ENCODE measurements at places on chromosomes 5 and 9.

DNA sequence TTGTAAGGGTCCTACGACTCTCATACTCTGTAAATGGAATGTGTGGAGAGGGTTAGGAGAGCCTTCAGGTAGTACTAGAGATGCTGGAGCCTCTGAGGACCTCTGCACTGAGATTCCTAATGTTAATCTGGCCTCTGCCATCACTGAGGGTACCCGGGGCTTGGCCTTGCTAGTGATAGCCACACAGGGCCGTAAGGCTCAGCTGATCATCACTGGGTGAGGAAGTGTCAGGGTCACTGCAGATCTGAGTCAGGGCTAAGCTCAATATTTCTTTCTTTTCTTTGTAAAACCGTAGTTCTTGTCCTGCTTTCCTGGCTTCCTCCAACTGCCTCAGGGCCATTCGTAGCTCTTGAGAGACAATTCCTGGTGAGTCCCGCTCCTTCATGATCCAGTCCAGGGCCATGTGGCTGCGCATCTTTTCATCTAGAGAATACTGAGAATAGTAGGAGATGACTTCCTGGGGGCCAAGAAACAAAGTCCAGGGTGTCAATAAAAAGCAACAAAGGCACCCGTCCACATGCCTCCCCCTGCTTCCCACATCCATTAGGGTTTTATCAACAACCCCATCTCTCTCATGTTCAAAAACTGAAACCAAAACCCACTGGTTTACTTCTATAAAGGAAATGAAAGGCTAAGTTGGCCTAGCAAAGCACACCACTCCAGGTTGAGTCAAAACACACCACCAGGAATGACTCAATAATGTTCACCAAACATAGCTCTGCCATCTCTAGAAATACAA, 47.7 kb downstream of the LIX1 start:
- DNase-seq, result no peak

- DNase-seq, result no peak
These were observed 119.0 kb downstream of the NR3C1 start for GRCh38 chr5:143284521-143284920.

GRCh38 chr9:21996438-21996837, 1.8 kb downstream of the CDKN2B-AS1 start:
- no peak for DNase-seq

DNA sequence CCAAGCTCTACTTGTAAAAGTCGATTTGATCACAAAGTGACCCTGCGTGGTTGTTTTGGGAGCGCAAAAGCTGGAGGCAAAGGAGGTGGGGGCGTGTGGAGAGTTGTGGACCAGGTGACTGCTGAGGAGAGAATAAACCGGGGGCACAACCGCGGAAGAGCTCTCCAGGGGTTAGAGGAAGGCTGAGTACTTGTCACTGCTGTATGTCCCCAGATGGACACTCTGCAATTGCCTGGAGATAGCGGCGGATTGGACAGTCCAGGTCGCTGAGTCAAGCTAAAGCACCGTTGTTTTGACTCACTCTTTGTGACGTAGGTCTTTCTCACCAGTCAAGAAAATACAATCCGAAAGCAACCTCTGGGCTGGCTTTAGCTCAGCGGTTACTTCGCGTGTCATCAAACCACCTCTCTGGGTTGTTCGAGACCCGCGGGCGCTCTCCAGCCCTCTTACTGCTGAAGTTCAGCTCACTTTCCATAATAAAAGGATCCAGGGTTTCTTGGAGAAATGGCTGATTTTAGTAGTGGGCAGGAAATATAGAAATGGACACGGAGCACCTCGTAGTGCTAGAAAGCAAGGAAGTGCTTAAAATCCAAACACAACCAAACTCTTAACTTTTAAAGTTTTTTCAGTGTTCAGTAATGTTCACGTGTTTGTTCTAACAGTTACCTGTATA, 25.7 kb downstream of the ZMAT2 start:
- peak; percentile 87 for DNase-seq

GRCh38 chr5:39178861-39179260, 40.5 kb downstream of the FYB1 start:
- DNase-seq, result no peak

- no peak for DNase-seq
These were observed 35.0 kb upstream of the NSMF start for GRCh38 chr9:137494104-137494544.

DNA sequence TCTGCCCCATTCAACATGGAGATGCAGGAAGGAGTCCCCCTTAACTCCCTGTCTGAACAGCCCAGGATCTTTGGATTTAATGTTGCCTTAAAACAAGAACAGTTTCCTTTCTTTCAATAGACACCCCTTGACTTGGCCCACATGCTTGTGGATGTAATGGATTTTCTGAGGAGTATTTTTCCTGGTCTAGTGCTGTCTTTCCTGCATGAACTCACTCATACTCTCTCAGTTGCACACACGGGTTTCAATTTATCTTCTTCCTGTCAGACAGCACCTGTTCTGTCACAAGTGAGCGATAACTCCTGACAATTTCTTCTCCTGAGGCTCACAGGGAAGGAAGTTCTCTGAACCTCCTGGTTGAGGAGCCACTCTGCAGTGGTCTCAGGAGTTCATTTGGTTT, 85.1 kb downstream of the ACER2 start:
- no peak for DNase-seq

DNA sequence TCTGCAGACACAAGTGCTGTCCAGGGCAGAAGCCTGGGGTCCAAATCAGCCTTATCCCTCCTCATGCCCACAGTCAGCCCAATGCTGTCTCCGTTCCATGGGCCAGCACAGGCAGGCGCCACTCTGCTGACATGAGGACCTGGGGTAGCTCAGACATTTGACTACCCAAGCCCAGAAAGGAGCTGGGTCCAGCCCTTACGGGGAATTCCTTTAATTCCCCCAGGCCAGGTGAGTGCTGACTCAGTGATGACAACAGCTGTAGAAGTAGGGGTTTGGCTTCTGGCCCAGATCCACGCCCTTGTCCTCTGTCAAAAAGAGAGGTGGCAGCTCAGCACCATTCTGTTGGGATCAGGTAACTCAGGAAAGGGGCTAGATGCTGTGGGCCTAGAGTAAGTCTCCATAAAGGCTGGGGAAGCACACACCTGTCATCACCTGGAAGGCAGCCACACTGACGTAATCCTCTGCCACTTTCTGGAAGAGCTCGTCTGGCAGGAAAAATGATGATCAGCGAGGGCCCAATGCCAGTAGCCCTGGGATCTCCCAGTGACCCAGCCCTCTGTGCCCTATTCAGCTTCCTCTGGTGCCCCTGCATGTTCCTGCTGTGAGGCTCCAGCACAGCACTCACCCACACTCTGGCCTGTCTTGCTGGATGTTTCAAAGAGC, 1.9 kb downstream of the RAB24 start:
- no peak for DNase-seq

- no peak for DNase-seq
These were observed 161.7 kb downstream of the OXCT1 start for GRCh38 chr5:41708604-41708940.

- DNase-seq, result no peak
These were observed 100.2 kb downstream of the DAPK1 start for GRCh38 chr9:87597710-87598443.

DNA sequence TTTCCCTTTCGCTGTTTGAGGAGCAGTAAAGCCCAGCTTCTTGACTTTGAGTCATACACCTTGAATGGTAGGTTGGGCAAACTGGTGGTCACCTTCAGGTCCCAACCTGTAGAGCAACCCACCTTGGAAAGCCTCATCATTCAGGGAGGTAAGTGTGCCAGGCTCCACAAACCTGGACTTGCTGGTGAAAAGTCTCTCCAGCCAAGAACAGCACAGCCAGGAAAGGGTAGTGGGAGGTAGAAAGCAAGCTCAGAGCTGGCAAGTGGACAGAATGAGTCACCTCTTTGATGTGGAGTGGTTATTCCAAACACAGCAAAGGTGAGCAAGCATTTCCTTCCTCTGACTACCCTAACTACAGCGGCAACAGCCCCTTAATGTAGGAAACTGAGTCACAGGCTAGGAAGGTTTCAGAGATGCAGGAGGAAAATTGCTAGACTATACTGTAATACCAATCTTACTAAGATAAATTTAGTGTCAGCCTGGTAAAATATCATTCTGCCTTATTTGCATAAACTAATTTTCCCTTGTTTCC, 117.5 kb upstream of the MTAP start:
- no peak for DNase-seq

- no peak for DNase-seq
These were observed 1461.4 kb upstream of the CDH9 start for GRCh38 chr5:28499766-28500290.

- no peak for DNase-seq
These were observed 10.0 kb upstream of the CNTFR start for GRCh38 chr9:34599546-34599945.

DNA sequence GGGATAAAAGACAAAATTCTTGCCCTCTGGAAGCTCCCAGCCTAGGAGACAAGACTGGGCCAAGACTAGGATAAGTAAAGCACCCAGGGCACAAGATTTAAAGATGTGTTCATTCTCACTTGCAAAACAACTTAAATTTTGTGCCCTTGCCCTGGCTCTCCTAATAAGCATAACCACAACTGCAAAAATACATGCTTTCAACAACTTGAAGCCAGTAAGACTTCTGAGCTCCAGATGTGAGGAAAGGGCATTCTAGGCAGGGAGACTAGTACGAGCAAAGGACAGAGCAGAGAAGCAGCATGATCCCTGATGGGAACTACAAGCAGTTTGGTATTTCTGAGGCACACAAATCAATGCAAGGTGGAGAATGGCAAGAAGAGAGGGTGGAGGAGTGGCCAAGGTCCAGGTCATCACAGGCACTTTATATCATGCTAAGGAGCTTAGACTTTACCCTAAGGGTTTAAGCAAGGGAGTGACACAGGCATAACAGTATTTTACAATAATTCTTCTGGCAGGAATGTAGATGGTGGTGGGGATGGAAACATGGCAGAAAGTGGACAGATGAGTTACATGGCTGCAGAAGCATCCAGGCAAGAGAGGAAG, 30.1 kb upstream of the SIL1 start:
- DNase-seq, result no peak

DNA sequence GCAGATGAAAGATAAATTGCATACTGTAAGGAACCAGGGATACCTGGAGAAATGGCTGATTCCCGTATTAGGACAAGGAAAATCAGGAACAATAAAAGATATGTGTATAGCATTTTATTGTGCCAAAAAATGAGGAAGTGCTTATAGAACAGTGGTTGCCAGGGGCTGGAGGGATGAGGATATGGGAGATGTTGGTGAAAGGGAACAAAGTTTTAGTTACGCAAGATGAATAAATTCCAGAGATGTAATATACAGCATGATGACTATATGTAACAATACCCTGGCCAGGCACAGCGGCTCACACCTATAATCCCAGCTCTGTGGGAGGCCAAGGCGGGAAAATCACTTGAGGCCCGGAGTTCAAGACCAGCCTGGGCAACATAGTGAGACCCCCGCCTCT, 101.8 kb downstream of the CDK5RAP2 start:
- no peak for DNase-seq

- no peak for DNase-seq
These were observed 17.7 kb upstream of the IL6ST start for GRCh38 chr5:56012281-56012963.

DNA sequence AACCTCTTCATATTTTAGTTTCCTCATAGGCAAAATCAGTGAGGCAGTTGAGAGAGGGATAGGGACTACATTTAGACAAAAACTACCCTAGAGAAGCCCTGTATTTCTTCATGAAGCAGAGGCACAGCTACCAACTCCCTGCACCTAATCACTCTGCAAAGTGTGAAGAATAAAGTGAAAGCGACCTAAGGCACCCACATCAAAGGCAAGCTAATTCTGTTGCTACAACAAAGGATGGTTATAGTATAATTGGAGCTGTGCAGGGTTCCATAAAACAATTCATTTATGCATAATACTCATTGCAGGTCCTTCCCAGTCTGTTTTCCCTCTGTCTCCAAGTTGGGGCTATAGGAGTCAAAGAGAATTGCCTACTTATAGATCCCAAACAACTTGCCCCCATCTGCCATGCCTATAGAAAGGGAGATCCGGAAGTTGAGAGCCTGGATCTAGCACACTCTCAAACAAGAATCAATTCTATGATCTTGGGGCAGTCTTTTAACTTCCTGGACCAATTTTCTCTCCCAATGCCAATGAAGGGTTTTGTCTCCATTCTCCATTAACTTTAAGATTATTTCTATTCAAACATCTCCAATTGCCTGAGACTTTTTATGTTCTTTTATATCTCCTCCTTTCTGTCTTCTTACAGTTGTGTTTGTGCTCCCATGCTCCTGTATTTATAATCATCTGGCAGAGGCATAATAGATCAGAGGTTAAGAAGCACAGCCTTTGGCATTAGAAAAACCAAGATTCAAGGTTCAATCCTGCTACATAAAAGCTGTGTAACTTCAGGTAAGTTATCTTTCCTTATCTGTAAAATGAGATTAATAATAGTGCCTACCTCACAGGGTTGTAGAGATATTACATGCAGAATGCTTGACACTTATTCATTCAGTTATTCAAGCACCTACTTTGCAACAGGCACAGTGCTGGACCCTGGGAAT, 56.0 kb upstream of the PTGER4 start:
- DNase-seq, result no peak

GRCh38 chr5:122295138-122295537, 16.9 kb upstream of the SNCAIP start:
- peak; percentile 15 for DNase-seq

DNA sequence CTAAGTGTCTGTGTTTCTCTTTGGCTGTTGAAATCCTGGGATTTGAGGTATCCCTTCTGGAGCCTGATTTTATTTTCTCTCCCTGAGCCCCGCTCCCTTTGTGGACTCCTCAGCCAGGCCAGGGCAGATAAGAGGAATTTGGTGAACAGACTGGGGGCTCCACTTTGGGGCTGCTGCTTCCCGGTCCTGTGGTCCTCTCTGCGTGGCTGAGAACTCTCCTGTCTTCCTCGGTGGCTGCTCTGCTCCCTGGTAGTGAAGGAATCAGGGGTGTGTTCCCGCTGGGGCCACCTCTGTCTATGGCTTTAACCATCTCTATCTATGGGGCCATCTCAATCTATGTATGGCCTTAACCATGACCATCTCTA, 71.7 kb upstream of the SH3PXD2B start:
- no peak for DNase-seq

- no peak for DNase-seq
These were observed 34.6 kb upstream of the PHYKPL start for GRCh38 chr5:178267245-178267644.

- no peak for DNase-seq
These were observed 19.7 kb upstream of the GAS1 start for GRCh38 chr9:86966852-86967511.

DNA sequence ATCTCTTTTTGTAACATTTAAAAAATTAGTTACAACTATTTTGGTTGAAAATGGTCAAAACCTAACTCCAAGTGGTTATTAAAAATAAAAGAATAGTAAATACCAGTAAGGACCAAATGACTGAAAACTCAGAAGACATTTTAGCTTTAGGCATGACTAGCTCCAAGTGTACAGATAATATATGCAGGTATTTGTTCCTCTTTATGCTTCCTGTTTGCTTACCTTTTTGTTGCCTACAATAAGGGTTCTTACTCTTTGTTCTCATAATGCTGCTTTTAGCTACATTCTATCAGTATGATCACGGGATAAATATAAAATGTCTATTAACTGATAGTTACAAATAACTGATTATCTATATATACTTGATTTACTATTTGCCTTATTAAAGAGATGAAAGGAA, 259.6 kb downstream of the CDH12 start:
- DNase-seq, result no peak

GRCh38 chr5:139210585-139210984, 12.4 kb upstream of the SIL1 start:
- no peak for DNase-seq
